ENCODE measurements at places on chromosomes 11 and 22.
A peak's percentile ranks its signal among the peaks of the same experiment; 100 is the strongest.

- no peak for DNase-seq
These were observed 37.3 kb upstream of the CXCR5 start for GRCh38 chr11:118846181-118846935.

GRCh38 chr22:41847300-41847699, 14.4 kb downstream of the SREBF2 start:
- DNase-seq = no peak

DNA sequence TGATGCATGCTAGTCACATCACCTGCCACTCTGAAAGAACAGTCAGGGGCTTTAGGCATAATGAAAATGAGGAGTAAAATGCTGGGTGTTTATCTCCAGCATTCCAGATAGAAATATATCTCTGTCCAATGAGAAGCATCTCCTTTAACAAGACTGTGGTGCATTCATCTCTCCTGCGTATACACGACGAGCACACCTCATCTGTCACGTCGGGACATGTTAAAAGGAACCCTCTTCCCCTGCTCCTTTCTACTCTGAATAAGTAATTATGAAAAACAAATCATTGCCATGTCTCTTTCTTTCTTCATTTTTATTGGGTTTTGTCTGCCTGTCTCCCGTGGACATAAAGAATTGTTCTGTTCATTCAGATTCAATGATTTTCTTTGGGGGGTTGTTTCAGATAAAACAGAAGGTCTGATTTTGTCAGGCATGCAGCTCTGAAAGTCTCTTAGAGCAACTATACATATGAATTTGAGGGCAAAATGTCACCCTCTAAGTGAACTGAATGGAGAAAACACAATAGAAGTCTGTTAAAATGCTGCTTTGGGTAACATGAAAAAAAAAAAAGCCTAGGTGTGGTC, 195.0 kb downstream of the MAML2 start:
- no peak for DNase-seq

DNA sequence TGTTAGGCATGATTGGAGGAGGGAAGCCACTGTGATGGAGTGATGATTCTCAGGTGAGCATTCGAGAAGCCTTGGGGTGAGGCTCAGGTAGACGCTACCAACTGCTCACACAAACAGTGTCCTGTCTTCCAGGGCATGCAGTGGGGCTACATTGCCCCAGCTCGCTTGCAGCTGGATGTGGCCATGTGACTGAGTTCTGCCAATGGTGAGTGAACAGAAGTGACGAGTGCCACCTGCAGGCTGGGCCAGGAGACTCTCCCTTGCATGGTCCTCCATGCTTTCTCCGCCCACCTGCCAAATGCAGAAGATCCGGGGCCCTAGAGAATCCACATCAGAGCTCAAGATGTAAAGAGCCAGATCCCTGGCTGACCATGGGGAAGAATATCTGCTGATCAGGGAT, 195.9 kb downstream of the BCR start:
- DNase-seq = no peak

DNA sequence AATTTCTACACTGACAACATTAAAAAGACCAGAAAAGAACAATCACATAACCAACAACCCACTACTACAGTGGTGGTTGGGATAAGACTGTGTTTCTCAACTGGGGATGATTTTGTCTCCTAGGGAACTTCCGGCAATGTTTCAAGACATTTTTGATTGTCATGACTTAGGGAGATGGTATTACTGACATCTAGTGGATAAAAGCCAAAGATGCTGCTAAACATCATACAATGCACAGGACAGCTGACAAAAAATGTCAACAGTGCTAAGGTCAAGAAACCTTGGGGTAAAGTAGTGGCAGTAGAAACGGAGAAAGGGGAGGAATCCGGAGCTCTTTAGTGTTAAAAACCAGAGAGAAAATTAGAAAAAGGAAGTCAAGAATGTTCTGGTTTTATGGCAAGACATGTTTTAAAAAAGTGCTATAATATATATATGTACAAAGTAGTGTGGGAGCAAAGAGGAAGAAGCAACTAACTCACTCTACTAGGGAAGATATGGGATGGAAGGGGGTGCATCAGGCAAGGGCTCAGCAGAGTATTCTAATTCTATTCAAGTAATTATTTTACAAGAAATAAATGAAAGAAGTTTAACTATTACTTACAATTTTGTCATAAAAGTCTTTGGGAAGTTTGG, 37.2 kb downstream of the CKAP5 start:
- DNase-seq = peak; percentile 36

DNA sequence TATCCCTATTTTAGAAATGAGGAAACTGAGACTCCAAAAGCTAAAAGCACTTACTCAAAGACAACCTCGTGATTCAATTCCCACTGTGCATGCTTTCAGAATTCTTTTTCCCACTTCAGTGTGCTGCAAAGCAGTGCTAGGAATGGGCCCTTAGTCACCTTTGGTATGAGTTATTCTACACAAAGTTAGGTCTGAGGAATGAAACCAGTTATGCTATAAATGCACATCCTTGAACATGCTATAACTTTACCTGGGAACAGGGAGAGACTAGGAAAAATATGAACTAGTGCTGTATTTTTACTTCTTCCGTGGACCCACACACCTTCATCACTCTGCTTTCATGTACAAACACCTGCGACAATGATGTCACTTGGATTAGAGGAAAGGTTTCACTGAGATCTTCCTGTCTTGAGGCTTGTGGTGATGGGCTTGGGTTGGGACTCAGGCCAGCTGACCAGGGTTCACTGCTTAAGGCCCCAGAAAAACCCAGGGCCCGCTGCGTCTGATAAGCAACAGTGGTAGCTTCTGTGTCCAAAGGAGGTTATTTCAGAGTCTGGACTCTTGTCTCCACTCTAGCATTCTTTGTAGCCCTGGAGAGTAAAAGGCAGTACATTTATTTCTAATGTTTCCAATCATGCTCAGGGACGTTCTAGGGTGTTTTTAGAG, 81.6 kb downstream of the ZC3H12C start:
- DNase-seq = no peak

- no peak for DNase-seq
These were observed 60.1 kb upstream of the PHF21B start for GRCh38 chr22:45069925-45070324.

DNA sequence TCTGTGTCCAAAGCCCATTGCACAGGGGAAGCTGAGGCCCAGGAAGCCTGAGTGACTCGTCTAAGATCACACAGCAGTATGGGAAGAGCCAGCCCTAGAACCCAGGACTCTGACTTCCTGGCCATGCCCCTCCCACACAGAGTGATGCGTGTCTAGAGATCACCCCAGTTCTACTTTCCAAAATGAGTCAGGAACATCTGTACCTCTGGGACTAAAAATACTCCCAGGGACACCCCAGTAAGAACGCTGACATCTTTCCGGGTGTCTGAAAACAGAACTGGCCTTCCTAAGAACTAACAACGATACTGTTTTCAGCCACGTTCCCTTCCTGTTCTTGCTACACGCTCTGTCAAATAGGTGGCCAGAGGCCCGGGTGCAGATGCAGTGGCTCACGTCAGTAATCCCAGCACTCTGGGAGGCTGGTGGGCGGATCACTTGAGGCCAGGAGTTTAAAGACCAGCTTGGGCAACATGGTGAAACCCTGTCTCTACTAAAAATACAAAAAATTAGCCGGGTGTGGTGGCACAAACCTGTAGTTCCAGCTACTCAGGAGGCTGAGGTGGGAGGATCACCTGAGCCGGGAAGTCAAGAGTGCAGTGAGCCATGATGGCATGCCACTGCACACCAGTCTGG, 21.7 kb upstream of the PDGFB start:
- DNase-seq = no peak

GRCh38 chr11:69078930-69079605, 30.3 kb downstream of the TPCN2 start:
- DNase-seq = no peak

GRCh38 chr11:46682773-46683752, 17.4 kb downstream of the ARHGAP1 start:
- DNase-seq = no peak

DNA sequence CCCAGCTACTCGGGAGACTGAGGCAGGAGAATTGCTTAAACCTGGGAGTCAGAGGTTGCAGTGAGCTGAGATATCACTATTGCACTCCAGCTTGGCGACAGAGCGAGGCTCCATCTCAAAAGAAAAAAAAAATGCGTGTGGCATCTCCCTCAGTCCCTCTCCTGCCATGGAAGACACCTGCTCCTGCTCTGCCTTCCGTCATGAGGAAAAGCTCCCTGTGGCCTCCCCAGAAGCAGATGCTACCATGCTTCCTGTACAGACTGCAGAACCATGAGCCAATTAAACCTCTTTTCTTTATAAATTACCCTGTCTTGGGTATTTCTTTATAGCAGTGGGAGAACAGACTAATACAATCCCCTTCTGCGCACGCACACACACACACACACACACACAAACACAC, 249.4 kb downstream of the MN1 start:
- DNase-seq = no peak

DNA sequence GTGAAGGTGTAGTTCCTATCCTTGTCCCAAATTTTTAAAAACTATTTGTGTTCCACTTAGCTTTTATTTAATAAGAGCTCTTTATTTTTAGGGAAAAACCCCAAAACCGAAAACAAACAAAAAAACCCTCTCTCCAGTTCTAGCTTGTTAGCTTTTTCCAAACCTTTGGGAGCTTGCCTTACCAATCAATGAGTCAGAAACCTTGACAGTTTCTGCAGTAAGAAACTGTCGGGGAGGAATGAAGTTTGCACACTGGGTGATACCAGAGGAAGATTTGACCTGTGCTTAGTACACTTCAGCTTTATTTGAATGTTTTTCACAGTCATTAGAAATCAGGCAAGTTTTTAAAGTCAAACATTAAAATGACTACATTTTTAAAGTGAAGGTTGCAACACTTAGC, 105.0 kb downstream of the FAT3 start:
- no peak for DNase-seq

DNA sequence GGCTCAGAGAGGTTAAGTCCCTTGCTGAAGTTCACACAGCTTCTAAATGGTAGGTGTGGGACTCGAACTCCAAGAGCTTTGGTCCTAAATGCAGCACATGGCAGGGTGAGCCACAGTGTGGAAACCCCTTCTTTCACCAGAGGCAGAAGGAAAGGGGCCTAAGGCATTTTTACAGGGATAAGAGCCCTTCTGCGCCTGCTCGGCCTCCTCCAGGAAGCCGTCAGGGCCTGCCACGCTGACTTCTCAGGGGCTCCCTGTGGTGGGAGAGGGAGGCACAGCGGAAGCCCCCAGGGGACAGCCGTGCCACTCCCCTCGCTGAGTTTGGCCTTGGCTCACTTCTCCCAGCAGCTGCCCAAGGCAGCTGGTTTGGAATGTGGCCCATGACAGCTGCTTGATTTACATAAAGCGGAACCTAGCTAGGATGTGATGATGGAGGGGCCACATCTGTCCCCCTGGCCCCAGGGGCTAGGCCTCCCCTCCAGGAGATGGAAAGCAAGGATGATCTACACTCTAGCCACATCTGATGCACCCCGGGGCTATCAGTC, 35.4 kb downstream of the CD82 start:
- no peak for DNase-seq

DNA sequence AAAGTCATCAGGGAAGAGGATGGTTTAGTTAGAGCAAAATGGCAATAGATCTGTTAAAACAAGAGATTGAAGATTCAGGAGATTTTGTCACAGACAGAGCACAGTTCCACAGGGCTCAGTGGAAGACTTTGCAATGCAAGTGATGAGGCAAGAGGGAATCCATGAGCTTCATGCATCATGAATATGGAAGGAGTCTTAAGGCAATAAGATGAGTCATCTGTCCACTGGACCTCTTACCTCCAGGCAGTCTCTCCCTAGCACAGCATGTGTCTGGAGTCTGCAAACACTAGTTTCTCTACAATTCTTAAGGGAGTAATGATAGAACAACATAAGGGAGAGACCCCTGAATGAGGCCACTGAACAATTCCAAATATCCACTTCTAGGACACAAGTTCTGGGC, 245.7 kb downstream of the NXPE2 start:
- no peak for DNase-seq

DNA sequence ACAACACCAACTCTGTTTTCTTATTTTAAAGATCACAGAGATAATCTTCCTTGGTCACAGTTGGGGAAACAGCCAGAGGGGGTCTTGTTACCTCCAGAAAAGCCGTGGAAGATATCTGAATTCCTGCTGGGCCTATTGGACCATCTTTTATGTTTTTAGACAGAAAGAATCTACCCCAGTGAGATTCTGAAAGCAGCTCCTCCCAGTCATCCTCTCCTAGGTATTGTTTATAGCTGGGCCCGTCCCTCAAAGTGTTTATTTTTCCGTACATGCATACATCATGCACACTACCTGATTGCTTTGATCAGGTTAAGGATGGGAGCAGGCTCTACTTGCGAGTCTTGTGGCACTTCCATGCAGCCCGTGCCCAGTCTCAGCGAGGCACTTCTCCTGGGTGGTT, 742.4 kb downstream of the NTM start:
- no peak for DNase-seq
